ENCODE measurements at places on chromosomes 12 and 14.

DNA sequence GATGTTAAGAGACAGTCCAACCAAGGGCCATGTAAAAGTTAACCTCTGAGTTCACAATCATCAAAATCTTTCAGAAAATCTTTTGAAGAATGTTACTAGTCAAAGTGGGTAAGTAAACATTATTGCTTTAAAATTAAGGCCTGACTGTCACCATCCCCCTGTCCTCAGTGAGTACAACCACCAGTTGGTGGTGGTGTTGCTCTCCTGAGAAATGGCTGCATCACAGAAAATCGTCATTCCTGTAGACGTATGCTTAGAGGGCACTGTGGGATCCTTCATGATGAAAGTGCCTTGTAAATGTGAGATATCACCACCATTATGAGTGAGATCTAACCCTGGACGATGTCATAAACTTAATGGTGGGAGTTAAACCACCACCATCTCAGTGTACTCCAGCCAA is 451.2 kb downstream of the RPS29 start:
- DNase-seq: no peak

- DNase-seq: no peak
Observed at GRCh38 chr12:130952171-130952954, 1.3 kb upstream of the ADGRD1 start.

DNA sequence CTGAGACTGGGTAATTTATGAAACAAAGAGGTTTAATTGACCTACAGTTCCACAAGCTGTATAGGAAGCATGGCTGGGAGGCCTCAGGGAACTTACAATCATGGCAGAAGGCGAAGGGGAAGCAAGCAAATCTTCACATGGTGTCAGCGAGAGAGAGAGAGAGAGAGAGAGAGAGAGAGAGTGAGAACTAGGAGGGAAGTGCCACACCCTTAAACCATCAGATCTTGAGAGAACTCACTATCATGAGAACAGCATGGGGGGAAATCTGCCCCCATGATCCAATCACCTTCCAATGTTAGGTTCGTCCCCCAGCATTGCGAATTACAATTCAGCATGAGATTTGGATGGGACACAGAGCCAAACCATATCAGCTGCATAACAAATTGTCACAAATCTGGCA is 96.7 kb downstream of the CHST11 start:
- no peak for DNase-seq

- peak; percentile 70 for DNase-seq
Observed at GRCh38 chr14:90677484-90678050, 138.7 kb downstream of the TTC7B start.
